NCI-H226 (cell line): ENCODE measurements at places on chromosomes 12 and 14.
A peak's percentile ranks its signal among the peaks of the same experiment; 100 is the strongest.

DNA sequence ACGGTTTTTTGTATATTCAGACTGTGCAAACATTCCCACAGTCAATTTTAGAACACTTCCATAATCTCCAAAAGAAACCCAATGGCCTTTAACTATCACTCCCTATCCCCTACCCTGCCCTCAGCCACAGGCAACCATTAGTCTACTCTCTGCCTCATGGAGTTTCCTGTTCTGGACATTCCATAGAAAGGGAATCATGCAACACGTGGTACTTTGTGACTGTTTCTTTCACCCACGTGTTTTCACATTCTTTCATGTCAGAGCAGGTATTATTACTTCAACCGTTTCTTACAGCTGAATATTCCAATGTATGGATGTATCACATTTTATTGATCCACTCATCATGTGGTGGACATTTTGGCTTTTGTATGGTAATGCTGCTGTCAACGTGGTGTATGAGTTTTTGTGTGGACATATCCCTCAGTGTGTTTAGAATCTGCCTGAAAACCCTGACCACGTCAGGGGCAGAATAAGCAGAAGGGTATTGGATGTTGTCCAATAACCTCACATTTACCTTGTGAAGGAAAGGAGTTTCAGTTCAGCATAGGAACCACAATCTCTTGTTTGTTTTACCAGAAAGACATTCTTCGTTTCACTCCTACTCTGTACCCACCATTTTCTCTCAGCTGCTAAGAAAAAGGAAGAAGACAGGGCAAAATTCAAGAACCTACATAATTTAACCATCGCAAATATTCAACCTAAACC is 107.5 kb upstream of the DYRK2 start:
- DNase-seq, result peak; percentile 69

GRCh38 chr14:101202627-101203404 is 299.3 kb upstream of the RTL1 start:
- DNase-seq, result no peak

DNA sequence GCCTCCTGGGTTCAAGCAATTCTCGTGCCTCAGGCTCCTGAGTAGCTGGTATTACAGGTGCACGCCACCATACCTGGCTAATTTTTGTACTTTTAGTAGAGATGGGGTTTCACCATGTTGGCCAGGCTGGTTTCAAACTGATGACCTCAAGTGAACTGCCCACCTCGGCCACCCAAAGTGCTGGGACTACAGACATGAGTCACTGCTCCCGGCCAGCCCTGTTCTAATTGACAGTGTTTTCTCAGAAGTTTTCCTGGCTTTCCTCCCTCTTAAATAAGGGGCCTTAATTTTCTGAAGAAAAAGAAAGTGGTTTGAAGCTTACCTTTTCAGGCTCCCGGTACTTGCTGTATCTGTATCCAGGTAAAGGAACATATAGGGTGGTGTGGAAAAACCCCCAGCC is 1.7 kb downstream of the HAL start:
- no peak for DNase-seq

DNA sequence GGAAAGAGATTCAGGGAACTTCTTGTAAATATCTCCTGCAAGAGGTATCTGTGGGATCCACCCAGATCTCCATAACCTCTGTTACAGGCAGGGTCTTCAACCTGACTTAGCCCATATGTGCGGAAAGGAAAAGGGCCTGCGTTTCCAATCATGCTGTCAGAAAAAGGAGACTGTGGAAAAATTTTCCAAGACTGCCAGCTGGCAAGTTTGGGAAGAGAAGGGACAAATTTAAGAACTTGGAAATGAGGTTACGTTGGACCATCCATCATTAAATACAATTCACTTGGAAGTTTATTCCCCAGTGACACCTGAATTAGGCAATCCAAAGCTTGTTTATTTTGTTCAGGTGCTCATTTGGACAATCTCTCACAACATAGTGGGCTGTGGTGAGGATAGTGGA is 13.9 kb downstream of the PTHLH start:
- DNase-seq, result no peak

DNA sequence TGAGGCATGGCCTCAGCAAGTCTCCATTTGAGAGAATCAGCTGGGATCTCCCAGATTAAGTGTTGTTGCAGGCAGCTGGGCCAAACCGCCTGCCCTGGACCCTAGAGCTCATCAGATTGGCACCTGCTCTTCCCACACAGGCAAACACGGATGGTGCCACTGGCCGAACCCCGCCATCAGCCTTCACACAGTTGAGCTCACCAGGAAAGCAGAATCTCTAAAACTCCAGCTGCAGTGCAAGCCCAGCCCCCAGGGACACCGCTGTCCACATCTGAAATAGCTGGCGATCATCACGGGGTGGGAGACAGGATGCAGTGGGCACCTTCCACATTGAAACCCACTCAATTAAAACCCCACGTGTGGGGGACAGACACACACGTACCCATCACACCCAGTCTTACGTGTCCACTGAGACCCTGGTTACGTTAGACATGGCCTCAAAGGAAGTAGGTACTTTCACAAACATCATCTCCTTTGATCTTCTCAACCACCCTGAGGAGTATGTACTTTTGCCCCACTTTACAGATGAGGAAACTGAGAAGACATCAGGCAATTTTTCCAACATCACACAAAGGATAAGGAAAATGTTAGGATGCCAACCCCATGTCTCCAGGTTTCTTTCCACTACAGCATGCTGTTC is 88.8 kb downstream of the SINHCAF start:
- no peak for DNase-seq

DNA sequence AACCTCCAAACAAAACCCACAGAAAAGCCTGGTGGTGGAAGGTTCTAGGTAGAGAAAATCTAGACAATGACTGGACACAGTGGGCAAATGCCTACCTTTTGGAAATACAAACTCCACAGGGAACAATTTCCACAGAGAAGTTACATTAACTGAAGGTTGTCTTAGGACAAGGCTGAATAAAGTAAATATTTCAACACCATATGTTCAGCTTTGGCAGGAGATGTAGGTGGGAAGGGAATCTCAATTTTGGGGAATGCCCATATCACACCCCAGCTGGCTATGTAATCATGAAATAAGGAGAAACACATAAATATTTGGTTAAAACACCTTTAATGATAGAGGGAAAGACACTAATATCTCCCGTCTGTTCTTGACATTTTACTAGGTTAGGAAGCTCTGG is 5.4 kb downstream of the SALL2 start:
- no peak for DNase-seq

GRCh38 chr12:12138203-12139154 is 67.7 kb downstream of the BCL2L14 start:
- DNase-seq, result no peak

DNA sequence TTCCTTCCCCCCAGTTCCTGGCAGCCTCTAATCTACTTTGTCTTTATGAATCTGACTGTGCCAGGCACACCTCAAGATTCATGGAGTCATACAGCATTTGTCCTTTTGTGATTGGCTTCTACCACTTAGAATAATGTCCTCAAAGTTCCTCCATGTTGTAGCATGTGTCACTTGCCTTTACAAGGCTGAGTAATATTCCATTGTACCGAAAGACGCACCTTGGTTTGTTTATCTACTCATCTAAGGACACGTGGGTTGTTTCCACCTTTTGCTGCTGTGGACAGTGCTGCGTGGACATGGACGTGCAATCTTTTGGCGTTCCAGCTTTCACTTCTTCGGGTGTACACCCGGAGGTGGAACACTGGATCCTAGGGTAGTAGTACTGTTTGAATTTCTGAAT is 33.5 kb downstream of the ANAPC7 start:
- DNase-seq, result no peak

GRCh38 chr14:88030892-88031291 is 26.0 kb downstream of the GPR65 start:
- no peak for DNase-seq

- DNase-seq, result peak; percentile 23
Measured at GRCh38 chr14:50308363-50308915, 3.6 kb downstream of the L2HGDH start.

DNA sequence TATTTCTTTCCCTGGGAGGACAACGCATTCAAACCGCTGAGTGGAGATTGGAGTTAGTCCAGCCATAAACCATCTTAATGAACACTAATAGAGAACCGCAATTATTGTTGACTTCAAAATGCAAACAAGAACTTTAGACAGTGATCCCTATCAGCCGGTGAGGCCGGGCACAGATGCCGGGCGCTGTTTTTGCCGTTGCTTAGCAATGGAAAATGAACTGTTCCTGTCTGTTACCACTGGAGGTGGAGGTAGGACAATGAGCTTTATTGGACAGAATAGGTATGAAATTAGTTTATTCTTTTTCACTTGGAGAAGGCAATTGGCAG is 216.8 kb downstream of the TTC8 start:
- DNase-seq, result peak; percentile 24

DNA sequence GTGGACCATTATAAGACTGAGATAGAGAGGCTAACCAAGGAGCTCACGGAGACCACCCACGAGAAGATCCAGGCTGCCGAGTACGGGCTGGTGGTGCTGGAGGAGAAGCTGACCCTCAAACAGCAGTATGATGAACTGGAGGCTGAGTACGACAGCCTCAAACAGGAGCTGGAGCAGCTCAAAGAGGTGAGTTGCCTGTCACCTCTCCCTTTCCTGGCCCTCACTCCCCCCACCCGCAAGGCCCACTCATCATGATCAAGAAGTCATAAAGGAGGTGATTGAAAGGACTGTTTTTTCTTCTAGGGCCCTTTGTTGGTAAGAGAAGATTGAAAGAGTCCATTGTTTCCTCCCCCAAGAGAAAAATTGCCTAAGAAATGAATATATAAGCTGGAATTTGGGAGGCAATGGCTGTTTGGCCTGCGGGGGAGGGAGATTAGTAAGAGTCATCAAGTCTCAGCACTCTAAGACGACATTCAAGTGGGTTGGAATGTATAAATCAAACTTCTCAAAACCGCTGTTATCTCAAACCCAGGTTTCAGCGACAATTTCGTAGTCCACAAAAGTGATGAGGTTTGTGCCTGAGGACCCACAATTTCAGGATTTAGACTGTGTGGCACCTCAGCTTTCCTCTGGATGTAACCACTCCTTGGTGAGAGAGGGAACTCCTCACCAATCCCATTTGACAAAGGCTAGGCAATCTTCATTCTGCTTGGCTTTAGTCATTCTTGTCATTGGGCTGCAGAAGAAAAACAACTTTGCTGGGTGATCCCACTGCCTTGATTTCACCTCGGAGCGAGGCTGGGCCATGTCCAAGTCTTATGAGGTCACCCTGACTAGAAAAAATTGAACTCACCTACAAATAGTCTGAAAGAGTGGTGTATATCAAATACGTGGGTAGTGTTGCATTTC is 966 bp downstream of the BICD1 start:
- peak; percentile 59 for DNase-seq

DNA sequence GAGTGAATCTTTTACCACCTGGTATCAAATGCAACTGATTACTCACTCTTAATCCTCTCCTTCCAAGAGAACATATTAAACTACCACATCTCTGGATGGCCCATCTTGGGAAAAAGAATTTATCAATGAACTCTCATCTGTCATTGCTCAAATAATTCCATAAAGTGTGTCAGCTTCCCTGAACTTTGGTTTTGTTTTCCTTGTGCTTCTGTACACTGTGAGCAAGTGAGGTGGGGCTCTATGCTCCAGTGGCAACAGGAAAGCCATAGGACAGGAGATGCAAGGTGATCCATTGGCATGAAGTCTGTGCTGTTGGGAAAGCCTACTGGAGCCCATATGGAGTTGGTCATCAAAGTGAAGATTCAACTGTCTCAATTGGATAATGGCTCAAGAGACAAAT is 17.4 kb downstream of the OTOGL start:
- DNase-seq, result no peak

DNA sequence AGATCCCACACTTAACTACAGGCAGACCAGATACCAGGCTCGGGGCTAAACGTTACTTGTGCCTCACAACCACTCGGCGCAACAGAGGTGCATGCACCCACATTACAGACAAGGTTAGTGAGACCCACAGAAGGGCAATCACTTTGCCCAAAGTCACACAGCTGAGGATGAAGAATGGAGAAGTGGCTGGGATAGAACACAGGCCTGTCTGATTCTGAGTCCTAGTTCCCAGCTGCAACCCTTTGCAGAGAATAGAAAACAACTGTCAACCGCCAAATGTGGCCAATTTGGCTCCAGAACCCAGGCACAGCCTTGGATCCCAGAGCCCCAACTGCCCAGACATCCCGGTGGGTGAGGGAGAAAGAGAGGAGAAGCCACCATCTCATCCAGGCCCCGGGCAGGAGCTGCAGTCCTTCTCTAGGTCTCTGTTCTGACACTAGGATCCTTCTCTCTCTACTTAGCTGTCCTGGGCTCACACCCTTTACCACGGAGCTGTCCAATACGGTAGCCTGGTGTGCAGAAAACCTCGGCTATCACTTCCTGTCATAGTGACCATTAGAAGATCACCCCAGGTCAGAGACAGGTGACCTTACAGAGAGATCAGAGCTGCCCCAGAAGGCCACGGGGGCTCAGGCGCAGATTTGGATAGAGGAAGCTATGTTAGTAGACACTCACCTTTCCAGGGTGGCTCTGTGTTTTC is 59.1 kb downstream of the FAM222A start:
- no peak for DNase-seq

GRCh38 chr12:65533177-65533883 is 254.8 kb downstream of the MSRB3 start:
- no peak for DNase-seq

GRCh38 chr12:63036216-63036973 is 101.4 kb upstream of the PPM1H start:
- no peak for DNase-seq

GRCh38 chr12:6967651-6968100 is 2.8 kb downstream of the PHB2 start:
- no peak for DNase-seq

DNA sequence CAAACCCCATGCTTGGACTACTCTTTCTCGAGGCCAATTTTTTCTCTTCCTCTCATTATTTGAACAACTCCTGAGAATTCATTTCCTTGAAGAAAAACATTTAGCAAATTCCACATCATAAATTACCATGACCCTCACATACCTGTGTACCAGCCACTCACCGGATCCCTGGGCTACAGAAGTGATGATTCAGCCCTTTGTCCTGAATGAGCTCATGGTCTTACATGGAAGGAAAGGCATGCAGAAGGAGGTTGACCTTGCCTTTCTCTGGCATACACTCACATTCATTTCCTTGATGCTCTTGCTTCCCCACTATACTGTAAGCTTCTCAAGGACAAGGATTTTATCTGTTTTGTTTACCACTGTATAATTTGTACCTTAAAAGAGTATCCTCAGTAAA is 191.5 kb downstream of the SLC5A8 start:
- DNase-seq, result peak; percentile 97

DNA sequence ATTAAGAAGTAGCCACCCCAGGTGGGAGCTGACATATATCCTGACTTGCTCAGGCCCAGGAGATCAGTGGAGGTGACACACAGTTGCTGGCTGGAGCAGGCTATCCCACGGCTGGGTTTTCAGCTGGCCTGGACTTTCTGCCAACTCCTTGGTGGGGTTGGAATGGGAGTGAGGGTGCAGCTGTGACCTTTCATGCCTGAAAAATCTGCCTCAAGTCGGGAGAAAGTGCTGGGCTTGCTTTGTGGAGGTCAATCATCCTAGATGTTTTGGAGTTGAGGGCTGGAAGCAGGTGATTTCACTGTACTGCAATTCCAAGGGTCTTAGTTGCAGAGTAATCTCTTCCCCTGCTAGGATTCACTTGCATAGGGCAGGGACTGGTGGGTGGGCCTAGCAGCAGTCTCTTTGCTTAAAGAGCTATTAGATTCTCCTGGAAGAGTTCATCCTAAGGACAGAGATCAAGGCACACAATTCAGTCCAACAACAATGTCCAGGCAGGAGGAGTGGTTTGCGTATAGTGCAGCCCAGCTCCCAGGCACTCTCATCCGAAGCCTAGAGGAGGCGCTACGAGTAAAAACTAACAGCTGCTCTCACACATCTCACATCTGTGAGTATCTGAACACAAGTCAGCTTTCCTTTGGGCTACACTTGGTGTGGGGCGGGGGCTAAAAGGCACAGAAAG is 98.1 kb downstream of the GAS2L3 start:
- DNase-seq, result no peak

GRCh38 chr12:2151391-2151790 is 98.6 kb downstream of the CACNA1C start:
- no peak for DNase-seq
